Aorta (tissue), 5 donors: ENCODE measurements at places on chromosomes 7 and 10.

- DNase-seq = peak; percentile 40
Observed at GRCh38 chr10:71783917-71784678, 10.8 kb upstream of the VSIR start.

GRCh38 chr7:81887098-81888090, 117.5 kb upstream of the HGF start:
- DNase-seq = no peak

- DNase-seq = no peak
Observed at GRCh38 chr10:44167752-44168151, 217.1 kb downstream of the CXCL12 start.

DNA sequence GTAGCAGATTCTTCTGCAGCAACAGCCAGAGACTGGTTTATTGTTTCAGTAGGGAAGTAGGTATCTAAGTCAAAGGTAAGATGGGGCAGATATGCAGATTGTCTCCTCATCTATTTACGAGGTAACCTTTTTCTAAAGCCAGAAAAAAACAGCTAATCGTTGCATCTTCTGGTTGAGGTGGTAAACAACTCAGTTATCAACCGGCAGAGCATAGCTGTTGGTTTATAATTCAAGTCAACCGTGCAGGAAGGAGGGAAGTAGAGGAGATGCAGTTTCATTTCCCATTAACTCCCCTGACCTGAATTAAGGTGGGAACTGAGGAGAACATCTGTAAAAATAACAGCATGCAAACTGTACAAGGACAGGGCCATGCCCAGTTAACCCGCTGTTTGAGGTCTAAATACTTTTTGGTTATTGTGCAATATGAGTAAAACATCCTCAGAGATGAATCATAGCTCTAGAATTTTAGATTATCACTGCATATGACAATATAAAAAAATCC, 156.5 kb upstream of the ITGB1 start:
- DNase-seq = no peak

DNA sequence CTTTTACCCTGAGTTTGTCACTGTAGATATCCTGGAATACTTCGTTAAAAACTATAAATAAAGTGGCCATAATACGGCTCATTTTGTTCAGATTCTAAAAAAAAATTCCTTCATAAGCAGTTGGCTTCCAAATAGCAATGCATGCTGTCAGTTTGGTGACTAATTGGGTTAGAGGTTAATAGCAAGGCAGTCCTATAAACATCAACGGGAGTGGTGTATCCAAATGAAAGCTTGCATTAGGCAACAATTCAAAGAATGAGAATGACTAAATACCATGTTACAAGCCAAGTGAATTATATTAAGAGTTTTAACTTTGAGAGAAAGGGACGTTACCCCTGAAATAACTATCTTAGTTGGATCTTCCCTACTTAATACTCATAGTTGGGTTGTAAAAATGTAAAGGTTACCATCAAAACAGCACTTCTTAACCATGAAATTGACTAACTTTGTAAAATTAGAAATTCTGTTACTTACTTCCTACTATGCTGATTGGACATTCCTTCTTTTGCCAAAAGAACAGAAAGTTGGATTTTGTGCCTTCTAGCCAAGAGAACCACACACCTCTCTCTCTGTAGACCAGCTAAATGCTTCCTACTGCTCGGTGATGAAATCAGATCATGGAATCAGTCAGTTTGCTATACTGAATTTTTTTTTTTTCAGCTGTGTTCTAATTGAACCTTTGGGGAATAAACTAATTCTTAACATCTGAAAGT, 98.0 kb downstream of the KAT6B start:
- DNase-seq = no peak

DNA sequence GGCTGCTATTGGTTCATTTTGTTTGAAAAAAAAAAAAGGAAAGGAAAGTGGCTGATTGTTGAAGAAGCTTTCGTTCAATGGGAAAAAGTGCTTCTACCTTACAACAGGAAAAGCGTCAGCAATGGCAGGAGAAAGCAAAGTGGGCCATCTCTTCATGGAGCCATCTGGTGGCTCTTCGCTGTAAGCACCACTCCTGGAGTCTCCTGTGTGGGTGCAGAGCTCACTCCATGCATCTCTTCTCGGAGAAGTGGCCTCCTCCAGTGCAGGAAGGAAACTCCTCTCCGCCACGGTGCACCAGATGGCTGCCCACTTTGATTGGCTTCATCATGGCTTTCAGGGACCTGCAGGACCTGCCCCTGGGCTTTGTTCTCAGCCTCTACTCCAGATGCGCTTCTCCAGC, 250.9 kb downstream of the PTEN start:
- no peak for DNase-seq

GRCh38 chr7:95669513-95669912, 73.2 kb upstream of the PDK4 start:
- DNase-seq = no peak

GRCh38 chr7:125636320-125636962, 706.8 kb upstream of the POT1 start:
- no peak for DNase-seq

DNA sequence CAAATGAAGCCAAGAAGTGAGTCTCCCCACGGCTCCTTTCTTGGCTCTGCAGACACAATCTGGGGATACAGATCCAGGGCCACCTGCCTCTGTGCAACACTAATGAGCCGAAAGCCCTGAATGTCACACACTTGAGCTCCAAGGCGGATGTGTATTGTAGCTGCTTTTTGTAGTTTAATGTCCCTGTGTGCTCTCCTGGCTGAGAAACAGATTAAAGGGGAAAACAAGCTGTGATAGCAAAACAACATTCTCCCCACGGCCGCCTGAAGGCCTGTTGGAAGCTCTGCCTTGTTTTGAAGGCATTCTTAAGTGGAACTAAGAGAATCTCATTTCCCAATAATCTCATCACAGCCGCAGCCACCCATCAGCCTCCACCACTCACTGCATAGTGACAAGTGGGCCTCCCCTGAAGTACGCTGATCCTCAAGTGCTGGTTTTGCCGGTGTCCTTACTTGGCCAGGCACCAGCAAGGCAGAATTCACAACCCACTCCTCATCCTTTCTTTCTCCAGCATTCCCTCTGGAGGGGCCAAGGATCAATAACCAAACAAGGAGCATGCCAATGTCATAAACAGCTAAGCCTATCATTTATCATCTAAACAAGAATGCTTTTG, 44.4 kb upstream of the AMPH start:
- no peak for DNase-seq

GRCh38 chr7:124930173-124930623, 573 bp upstream of the POT1 start:
- no peak for DNase-seq

DNA sequence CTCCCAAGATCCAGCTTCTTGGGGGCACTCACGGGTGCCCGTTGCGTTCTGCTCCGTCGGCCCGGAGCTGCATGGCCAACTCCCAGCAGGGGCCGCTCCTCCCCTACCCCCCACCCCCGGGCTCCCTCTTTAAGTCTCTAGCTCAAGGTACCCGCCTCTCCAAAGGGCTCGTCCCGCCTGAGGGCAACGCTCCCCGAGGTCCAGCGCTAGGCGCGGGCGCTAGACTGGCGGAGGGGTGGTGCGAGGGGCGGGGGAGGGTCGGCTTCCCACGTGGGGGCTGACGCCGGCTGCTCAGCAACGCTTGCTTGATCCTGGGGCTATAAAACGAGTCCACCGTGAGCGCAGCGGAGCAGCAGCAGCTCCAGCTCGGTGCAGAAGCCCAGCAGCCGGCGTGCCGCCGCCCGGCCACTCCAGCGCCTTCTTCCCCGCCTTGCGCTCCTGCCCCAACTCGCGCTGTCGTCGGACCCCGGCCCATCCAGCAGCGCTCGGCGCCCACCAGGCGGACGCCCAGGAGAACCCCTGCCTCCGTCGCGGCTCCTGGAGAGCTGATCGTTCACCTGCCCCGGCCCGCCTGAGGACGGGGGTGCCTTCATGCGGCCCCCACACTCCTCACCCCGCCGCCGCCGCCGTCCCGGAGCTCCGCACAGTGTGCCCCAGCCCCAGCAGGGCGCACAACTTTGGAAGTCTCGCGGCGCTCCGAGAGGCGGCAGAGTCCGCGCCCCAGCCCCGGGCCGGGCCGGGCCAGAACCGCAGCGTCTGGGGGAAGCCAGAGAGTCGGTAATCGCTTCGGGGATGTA, at the start of gene ADRA2A:
Gene ADRA2A (plus strand): TSS at position 348 of the 797 bp plus-strand sequence. CDS start 968 bp downstream, outside the sequence.
- DNase-seq = no peak

DNA sequence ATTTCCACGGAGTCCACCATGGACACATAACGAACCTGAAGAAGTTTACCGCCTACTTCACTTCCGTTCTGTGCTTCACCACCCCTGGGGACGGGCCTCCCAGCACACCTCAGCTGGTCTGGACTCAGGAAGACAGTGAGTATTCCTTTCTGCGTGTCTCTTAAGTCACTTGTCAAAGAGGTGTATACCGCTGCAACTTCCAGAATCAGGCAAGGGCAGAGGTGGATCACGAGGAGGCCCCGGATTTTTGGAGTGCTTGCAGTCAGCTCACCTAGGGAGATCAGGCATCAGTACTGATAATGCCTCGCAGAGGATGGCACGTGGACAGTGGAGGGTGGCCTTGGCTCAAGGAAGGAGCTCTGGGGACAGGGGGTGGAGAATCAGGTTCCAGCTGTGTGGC, 630.4 kb upstream of the FOXK1 start:
- DNase-seq = no peak

DNA sequence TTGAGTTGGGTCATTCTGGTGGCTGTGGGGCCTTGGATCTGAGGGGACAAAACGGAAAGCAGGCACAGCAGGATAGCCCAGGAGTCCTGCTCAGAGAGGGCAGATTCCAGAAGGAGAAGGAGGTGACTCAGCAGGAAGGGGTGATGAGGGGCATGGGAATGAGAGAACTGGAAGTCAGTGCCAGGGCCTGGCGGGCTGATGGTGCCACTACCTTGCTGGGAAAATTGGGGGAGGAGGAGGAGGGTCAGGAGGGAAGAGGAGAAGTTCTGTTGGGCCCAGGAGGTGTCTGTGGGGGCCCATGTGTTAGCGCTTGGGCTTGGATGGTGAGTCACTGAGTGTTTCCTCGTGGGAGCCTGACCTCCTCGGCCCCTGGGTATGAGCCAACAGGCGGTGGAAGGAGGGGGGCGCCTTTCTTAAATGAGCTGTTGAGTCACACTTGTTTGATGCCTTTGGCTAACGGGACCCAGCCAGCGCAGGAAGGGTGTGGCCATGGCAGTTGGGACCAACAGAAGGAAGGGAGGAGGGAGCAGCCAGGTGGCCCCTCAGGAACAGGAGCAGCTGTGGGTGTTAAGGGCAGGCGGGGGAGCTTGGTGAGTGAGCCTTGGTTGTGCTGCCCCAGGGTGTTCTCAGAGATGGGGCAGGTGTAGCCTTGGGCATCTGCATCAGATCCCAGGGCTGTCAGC, 130.0 kb upstream of the BTBD16 start:
- DNase-seq = peak; percentile 95

DNA sequence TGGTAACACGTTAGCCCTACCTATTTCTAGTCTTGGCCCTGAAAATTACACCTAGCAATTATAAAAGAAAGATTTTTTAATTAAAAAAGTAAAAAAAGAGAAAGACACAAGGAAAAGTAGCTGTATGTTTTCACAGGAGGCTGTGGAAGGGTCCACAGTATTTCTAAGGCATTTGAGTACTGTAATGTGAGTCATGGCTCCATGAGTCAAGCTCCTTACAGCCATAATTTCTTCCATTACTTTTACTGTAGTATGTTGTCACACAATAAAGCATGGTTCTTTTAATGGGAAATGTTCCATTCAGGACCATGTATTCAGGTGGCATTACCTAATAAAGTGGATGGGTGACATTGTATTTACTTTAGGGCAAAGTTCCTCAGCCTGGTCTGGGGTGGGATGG, 113.4 kb downstream of the GPR37 start:
- DNase-seq = no peak

DNA sequence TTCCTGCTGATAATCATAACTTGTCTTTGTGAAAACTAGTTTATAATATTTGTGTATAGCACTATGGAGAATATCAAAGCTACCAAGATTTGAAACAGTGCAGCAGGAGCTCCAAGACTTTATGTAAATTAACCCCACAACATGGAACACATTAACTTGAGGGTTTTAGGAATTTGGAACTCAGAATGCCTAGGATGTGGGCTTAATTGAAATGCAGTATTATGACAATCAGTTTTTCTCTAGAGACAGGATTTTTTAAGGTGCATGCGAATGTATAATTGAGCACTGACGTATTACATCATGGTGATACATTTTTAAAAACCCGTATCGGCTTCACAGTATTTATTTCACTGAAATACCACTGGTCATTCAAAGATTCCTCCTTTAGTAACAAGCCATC, 313.1 kb upstream of the DGKB start:
- DNase-seq = no peak
